ENCODE measurements at places on chromosomes 11 and 22.

GRCh38 chr11:44613153-44613552, 47.7 kb downstream of the CD82 start:
- DNase-seq, result no peak

DNA sequence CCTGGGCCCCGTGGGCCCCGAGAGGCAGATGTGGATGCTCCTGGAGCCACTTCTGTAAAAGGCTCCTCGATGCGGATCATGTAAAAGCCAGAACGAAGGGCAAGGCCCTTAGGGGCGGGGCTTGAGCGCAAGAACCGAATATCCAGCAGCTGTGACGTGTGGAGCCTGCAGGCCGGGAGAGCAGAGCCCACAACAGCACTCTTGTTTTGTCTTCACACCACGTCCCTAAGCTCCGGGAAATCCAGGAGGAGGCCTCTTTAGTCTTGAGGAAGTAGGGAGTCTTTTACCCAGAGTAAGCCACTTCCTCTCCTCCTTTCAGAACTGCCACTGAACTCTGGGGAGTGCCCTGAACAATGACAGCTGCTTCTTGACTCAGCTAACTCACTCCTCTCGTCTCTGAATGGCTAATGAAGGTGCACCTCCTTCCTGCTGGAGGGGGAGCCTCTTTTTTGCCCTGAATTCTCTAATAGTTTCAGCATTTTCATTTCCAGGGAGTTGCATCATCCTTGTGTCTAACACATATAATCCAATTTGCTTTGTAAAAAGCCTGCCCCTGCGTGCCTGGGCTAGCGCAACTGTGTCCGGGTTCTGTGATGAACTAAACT, 12.5 kb downstream of the L3MBTL2 start:
- DNase-seq, result peak; percentile 93

- DNase-seq, result peak; percentile 32
Measured at GRCh38 chr22:46803031-46803880, 40.8 kb downstream of the TBC1D22A start.

GRCh38 chr11:114762408-114762807, 84.1 kb downstream of the NXPE2 start:
- peak; percentile 77 for DNase-seq

DNA sequence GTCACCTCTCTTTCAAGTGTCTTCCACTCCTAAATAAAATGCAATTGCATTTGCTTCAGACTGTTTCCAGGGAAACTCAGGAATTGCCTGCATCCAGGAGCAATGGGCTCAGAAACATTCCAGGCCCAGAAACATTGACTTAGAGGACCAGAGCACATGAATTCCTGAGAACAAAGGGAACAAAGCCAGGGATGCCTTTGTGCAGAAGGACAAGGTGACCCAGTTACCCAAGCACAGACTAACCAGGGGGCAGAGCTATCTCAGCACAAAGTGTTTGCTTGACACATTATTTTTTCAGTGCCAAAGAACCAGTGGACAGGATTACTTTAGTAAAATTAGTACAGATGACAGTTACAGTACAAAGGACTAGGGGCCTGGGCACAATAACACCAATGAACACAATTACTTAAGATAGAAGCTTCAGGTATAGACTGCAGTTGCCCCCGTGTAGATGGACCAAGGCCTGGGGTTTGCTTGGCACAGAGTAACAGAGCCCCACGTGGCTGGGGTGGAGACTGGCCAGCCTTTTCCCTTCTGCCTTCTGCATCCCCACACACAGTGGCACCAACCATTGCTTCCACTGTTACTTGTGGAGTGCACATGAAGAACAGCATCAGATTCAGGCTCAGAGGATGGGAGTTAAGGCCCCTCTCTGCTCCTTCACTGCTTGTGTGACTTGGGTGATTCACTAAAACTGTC, 500.8 kb downstream of the INSC start:
- DNase-seq, result no peak

- DNase-seq, result no peak
Measured at GRCh38 chr11:86443415-86443814, 68.7 kb downstream of the CCDC81 start.

- no peak for DNase-seq
Measured at GRCh38 chr22:40531951-40532900, 104.3 kb downstream of the MRTFA start.
